Endothelial cell of coronary artery (primary cell): ENCODE measurements at places on chromosomes 16 and 17. TPM values are rescaled to one million over a fixed set of nuclear protein-coding genes. Genes with fewer than 3 reads are reported as not detected.

ZNF232 gene
- 5.4 and 6.4 TPM in 2 replicates for total RNA-seq

KAT7 gene
- 28.0 and 30.2 TPM in 2 replicates for total RNA-seq

HOXB1 gene
- not detected in 2 replicates for total RNA-seq

COX6A2 gene
- total RNA-seq: not detected in 2 replicates

SNAI3 gene
- total RNA-seq: under 0.01 and 0.09 TPM in 2 replicates

CFAP20 gene
- 39.9 and 51.3 TPM in 2 replicates for total RNA-seq

SPATA22 gene
- 0.09 TPM in 1 of 2 replicates, not detected in the other for total RNA-seq

IGF2BP1 gene
- total RNA-seq: 1.6 and 4.2 TPM in 2 replicates
